ENCODE measurements at places on chromosomes 16 and 17.
A peak's percentile ranks its signal among the peaks of the same experiment; 100 is the strongest.

DNA sequence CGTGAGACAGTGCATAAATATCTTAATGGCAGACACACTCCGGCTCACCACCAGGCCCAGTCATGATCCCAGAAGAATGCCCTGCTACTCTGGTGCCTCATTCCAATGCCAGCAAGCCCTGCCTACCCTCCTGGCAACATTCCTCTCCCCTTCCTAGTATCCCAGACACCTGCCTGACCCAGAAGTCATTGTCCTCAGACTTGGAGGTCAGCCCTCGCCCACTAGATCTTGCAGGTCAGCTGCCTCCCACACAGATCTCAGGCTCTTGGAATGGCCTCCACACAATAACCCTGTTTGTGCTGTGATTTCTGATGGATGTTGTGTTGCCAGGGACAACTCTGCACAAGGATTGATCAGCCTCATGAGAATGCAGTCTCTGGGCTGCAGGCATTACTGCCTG, 1.8 kb upstream of the TEX2 start:
- peaks cover 2% of the 10 kb centered on the region for H3K36me3 ChIP-seq
- DNase-seq = no peak
- H3K27ac ChIP-seq = no peak overlapping the region
- H3K27me3 ChIP-seq = no peaks in the 10 kb centered on the region
- peaks cover 36% of the 10 kb centered on the region for H3K4me1 ChIP-seq

- no peak for DNase-seq
- H3K4me3 ChIP-seq = no peak overlapping the region
- H3K4me1 ChIP-seq = no peaks in the 10 kb centered on the region
- no peak overlapping the region for H3K27ac ChIP-seq
Measured at GRCh38 chr17:2547176-2547575, 35.5 kb upstream of the METTL16 start.

GRCh38 chr17:61076621-61077031, 323.0 kb upstream of the TBX2 start:
- no peak overlapping the region for H3K27ac ChIP-seq
- peaks cover 3% of the 10 kb centered on the region for H3K4me1 ChIP-seq
- H3K4me3 ChIP-seq = no peak overlapping the region
- no peak for DNase-seq
- H3K27me3 ChIP-seq = no peaks in the 10 kb centered on the region
- H3K36me3 ChIP-seq = peaks cover 7% of the 10 kb centered on the region

GRCh38 chr16:54171626-54172537, 114.7 kb downstream of the IRX3 start:
- DNase-seq = no peak
- no peaks in the 10 kb centered on the region for H3K4me1 ChIP-seq

- H3K27me3 ChIP-seq = no peaks in the 10 kb centered on the region
- peak overlapping the region; percentile 83 for H3K4me3 ChIP-seq
- H3K27ac ChIP-seq = no peak overlapping the region
- DNase-seq = no peak
- peaks cover 11% of the 10 kb centered on the region for H3K4me1 ChIP-seq
Measured at GRCh38 chr17:7626307-7626706, 1.3 kb downstream of the SAT2 start.

GRCh38 chr16:88437367-88437964, 15.6 kb upstream of the ZFPM1 start:
- H3K27me3 ChIP-seq = no peaks in the 10 kb centered on the region
- H3K4me3 ChIP-seq = no peak overlapping the region
- no peaks in the 10 kb centered on the region for H3K4me1 ChIP-seq
- DNase-seq = peak; percentile 83
- H3K36me3 ChIP-seq = no peaks in the 10 kb centered on the region

DNA sequence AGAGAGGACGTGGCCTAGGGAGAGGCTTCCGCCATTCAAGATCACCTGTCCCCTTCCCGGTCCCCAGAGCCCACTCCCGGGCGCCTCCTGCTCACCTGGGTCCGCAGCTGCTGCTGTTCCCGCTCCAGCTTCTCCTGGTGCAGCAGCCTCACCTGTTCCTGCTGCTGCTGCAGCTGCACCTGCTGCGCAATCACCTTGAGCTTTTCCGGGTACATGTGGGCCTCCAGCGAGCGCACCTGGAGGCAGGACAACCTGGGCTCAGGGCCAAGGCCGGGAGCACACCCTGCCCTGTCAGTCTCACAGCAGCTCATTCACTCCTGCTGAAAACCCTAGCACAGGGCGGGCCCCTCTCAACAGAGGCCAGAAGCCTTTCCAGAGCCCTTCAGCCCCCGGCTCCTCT, 12.5 kb downstream of the TFAP4 start:
- DNase-seq = no peak
- H3K27ac ChIP-seq = no peak overlapping the region
- H3K4me3 ChIP-seq = no peak overlapping the region
- peaks cover 22% of the 10 kb centered on the region for H3K36me3 ChIP-seq
- no peaks in the 10 kb centered on the region for H3K27me3 ChIP-seq
- no peaks in the 10 kb centered on the region for H3K4me1 ChIP-seq

DNA sequence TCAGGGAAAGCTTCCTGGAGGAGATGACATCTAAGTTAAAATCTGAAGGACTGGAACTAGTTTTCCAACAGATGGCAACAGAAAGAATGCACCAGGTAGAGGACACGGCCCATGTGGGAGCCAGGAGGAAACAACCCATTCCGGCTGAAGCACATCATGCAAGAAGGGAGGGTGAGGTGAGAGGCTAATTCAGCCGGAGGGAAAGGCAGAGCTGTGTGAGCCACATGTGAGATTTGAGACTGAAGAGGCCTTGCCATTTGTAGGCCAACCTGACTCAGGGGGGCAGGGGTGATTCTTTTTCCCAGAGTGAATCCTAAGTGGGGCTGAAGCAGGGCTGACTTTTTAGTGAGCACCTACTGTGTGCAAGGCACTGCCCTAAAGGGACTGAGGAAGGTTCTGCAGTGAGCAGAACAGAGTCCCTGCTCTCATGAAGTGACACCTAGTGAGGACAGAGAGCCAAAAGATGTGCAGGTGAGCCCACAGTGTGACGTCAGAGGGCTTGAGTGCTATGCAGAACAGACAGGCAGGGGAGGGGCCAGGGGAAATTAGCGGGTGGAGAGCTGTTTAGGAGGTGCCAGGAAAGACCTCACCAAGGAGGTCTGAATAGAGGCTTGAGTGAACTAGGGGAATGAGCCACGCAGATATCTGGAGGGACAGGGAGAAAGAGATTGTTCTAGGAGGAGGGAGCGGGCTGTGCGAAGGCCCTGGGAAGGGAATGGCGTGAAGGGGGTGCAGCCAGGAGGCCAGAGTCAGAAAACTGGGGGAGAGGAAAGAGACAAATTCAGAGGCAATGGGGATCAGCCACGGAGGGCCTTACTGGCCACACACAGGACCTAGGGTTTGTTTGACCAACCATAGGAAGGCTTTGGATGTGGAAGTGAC, 19.8 kb upstream of the IL21R start:
- no peaks in the 10 kb centered on the region for H3K27me3 ChIP-seq
- H3K27ac ChIP-seq = peak overlapping the region; percentile 9
- H3K4me1 ChIP-seq = peaks cover 41% of the 10 kb centered on the region
- DNase-seq = peak; percentile 42
- peaks cover 5% of the 10 kb centered on the region for H3K36me3 ChIP-seq

All from activated CD4-positive, alpha-beta T cell treated with anti-CD3 and anti-CD28 coated beads for 36 hours (primary cell).